ENCODE measurements at places on chromosomes 11 and 22.

GRCh38 chr22:19523240-19524169 lies 705 bp downstream of the CLDN5 start:
- DNase-seq, result no peak

GRCh38 chr22:36395915-36396314 lies 8.1 kb upstream of the MYH9 start:
- no peak for DNase-seq

- no peak for DNase-seq
These were observed 292.0 kb downstream of the NTM start for GRCh38 chr11:131662317-131662972.

- no peak for DNase-seq
These were observed 18.7 kb upstream of the SNX32 start for GRCh38 chr11:65814986-65815565.

DNA sequence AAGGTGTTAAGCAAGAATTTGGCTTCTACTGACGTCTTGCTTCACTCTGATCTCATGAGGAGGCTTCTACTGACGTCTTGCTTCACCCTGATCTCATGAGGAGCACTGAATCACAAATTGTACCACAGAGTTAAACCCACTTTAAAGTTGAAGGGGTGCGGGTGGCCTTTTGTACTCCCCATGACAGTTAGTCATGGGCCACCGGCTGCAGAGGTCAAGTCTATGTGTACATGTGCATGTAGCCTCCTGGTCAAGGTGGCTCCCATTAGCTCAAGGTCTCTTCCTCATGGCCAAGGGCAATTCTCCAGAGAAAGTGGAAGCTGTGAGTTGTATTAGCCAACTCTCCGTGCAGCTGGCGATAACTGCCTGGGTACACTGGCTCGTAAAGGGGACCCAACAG lies 23.1 kb upstream of the FZD4 start:
- DNase-seq, result no peak

- DNase-seq, result no peak
These were observed 383.2 kb upstream of the LRRC4C start for GRCh38 chr11:41842673-41843072.

DNA sequence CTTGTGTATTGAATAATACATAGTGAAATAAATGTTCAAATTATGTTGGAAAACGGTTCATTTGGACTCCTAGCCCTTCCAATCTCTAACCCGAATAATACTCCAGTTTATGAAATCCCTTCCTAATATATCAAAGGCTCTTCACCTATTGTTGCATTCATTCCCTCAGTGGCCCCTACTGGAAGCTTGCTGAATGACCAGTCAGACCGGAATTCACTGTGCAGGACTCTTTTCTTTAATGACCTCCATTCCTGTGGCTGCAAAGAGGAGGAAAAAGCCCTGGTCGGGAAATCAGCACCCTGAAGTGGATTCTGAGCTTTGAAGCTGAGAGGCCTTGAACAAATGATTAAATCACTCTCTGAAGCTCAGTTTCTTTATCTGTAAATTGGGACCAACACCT lies 19.1 kb upstream of the RCN1 start:
- DNase-seq, result peak; percentile 60

DNA sequence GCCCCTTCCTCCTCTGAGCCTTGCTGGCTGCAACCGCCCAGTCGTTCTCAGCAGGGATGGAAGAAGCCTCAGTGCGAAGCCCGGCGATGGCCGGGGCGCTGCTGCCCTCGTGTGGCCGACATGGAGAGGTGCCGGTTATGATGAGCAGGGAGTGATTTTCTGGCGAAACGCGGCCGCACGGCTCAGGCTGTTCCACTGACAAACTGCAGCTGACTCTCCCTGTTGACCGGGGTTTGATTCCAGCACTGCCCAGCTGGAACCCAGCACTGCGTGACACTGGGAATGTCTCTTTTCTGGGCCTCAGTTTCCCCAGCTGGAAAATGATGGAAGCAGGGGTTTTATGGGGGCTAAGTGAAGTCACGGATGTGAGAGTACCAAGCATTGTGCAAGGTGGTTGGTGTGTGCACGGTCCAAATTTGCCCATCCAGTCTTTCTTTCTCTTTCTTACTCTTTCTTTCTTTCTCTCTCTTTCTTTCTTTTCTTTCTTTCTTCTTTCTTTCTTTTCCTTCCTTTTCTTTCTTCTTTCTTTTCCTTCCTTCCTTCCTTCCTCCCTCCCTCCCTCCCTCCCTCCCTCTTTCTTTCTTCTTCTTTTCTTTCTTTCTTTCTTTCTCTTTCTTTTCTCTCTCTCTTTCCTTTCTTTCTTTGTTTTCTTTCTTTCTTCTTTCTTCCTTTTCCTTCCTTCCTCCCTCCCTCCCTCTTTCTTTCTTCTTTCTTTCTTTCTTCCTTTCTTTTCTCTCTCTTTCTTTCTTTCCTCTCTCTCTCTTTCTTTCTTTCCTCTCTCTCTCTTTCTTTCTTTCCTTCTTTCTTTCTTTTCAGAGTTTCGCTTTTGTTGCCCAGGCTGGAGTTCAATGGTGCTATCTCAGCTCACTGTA lies 25.8 kb upstream of the MPPED1 start:
- peak; percentile 62 for DNase-seq

GRCh38 chr11:2205214-2205720 lies 33.7 kb upstream of the TH start:
- no peak for DNase-seq

GRCh38 chr11:132785878-132786277 lies 746.4 kb downstream of the OPCML start:
- DNase-seq, result no peak

Measured in ACHN (cell line).